WTC11 (cell line): ENCODE measurements at places on chromosomes 7 and 10. TPM values are rescaled to one million over a fixed set of nuclear protein-coding genes. Genes with fewer than 3 reads are reported as not detected.

DNA sequence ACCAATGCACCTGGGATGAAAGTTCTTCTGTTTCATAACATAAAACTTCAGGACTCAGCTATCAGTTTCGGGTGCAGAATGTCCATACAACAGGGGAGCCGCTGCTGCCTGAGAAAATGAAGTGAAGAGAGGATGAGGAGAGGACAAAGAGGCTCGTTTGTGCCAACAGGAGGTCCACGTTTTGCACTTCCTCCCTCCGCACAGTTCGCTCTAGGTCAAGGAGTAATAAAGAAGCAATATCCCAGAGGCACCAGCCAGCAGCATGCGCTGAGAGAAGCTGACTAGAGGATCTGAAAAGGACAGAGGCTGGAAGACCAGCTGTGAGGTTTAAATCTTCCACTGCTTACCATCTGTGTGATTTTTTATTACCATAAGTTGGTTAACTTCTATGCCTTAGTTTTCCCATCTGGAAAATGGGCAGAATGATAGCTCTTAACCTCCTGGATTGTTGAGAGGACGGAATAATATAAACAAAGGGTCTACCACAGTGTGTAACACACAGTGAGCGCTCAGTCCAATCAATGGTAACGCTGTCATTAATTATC lies 709 bp downstream of the GPAM start:
- H3K4me3 ChIP-seq: peak overlapping the region; percentile 95
- peak overlapping the region; percentile 80 for H3K27ac ChIP-seq
- H3K4me1 ChIP-seq: peaks cover 15% of the 10 kb centered on the region
- H3K27me3 ChIP-seq: no peaks in the 10 kb centered on the region
- peaks cover 17% of the 10 kb centered on the region for H3K36me3 ChIP-seq
- no peak for DNase-seq

- no peaks in the 10 kb centered on the region for H3K36me3 ChIP-seq
- no peaks in the 10 kb centered on the region for H3K27me3 ChIP-seq
- H3K4me1 ChIP-seq: peaks cover 7% of the 10 kb centered on the region
- DNase-seq: no peak
- H3K4me3 ChIP-seq: no peak overlapping the region
These were observed 539.6 kb downstream of the CNTNAP2 start for GRCh38 chr7:146655928-146656797.

- H3K36me3 ChIP-seq: no peaks in the 10 kb centered on the region
- peaks cover 3% of the 10 kb centered on the region; the same call in 1 of the 2 replicates for H3K4me1 ChIP-seq
- peak overlapping the region; percentile 76; the same call in 1 of the 2 replicates for H3K27ac ChIP-seq
- no peak for DNase-seq
These were observed 45.4 kb downstream of the CHST3 start for GRCh38 chr10:72009425-72010081.

DNA sequence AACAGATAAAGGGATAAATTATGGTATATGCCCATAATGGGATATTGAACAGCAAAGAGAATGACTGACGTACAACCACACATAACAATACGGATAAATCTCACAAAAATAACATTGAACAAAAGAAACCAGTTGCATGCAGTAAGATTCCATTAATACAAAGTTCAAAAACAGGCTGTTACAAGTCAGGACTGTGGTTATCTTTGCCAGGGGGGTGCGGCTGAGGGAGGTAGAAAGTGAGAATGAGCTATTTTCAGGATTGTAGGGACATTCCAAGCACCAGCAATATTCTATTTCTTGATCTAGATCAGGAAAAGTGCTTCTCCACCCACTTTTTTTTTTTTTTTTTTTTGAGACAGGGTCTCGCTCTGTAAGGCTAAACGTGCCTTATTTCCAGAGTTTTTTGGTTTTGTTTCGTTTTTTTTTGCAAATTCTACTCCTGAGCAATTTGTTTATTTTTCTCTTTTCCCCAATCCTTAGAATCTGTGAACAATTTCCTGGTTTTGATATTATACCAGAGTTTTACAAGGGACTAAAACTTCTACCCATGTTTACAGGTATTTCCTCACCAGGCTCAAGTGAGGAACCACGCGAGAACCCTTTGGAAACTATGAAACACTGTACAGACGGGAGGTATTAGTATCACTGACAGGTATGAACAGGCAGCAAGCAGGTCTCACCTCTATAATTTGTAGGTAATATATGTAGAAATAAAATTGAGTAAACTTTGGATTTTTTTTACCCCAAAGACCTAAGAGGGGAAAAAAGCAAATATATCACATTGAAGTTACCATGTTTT lies 9.9 kb downstream of the SMURF1 start:
- H3K36me3 ChIP-seq: no peaks in the 10 kb centered on the region
- H3K27ac ChIP-seq: no peak overlapping the region
- no peak for DNase-seq
- peaks cover 35% of the 10 kb centered on the region for H3K4me1 ChIP-seq
- H3K27me3 ChIP-seq: no peaks in the 10 kb centered on the region

- peak; percentile 20 for DNase-seq
- H3K27ac ChIP-seq: peak overlapping the region; percentile 75
- no peaks in the 10 kb centered on the region for H3K36me3 ChIP-seq
- peaks cover 47% of the 10 kb centered on the region for H3K4me1 ChIP-seq
- no peaks in the 10 kb centered on the region; the same call in 1 of the 2 replicates for H3K27me3 ChIP-seq
These were observed 76.3 kb upstream of the PRKAR2B start for GRCh38 chr7:106968160-106968559.

DNA sequence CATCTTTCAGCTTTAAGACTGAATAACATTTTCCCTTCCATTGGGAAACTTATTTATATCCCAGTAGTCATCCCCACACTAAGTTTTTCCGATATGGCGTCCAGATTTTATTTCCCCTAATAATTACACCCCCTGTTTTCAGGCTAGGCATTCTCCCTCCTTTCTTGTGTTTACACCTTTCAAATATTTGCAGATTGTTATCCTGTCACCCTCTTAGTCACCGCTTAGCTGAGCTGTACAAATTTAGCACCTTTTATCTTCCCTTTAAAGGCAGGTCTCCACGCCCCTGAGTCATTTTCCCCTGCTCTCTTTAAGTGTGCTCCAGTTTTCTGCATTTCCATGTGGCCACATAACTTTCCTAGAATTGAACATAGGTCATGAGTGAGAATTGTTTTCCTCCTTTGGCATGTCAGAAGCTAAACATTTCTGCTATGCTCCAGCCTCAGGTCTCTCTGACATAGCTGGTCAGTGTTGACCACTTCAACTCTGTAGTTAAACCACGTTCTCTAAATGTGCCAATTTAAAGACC lies 47.4 kb downstream of the LRRC4 start:
- no peak overlapping the region; the same call in 1 of the 2 replicates for H3K27ac ChIP-seq
- peaks cover 7% of the 10 kb centered on the region for H3K36me3 ChIP-seq
- no peak overlapping the region for H3K4me3 ChIP-seq
- DNase-seq: no peak
- no peaks in the 10 kb centered on the region for H3K27me3 ChIP-seq

GRCh38 chr7:93943816-93944540 lies 22.4 kb downstream of the GNG11 start:
- no peak for DNase-seq
- no peak overlapping the region for H3K4me3 ChIP-seq
- H3K4me1 ChIP-seq: no peaks in the 10 kb centered on the region
- no peaks in the 10 kb centered on the region; the same call in 1 of the 2 replicates for H3K27me3 ChIP-seq
- H3K27ac ChIP-seq: no peak overlapping the region

GRCh38 chr7:8143151-8143874 lies 118.7 kb downstream of the ICA1 start:
- H3K36me3 ChIP-seq: no peaks in the 10 kb centered on the region
- H3K4me1 ChIP-seq: peaks cover 30% of the 10 kb centered on the region
- peak overlapping the region; percentile 67; the same call in 1 of the 2 replicates for H3K27ac ChIP-seq
- H3K27me3 ChIP-seq: no peaks in the 10 kb centered on the region
- no peak overlapping the region for H3K4me3 ChIP-seq

DNA sequence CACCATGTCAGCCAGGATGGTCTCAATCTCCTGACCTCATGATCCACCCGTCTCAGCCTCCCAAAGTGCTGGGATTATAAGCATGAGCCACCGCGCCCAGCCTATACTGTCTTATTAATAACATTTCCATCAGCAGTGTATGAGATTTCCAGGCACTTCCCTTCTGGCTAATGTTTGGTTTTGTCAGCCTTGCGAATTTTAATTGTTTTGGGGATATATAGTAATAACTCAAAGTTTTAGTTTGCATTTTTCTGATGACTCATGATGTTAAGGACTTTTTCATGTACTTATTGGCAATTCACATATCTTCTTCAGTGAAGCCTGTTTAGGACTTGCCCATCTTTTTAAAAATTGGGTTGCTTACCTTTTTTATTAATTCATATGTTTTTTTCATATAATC lies 76.0 kb downstream of the TMEM270 start:
- H3K27me3 ChIP-seq: peaks cover 5% of the 10 kb centered on the region
- H3K27ac ChIP-seq: no peak overlapping the region
- H3K4me1 ChIP-seq: no peaks in the 10 kb centered on the region
- DNase-seq: no peak

GRCh38 chr7:100211342-100211780 lies 8.4 kb upstream of the PVRIG start:
- H3K27me3 ChIP-seq: peaks cover 88% of the 10 kb centered on the region
- H3K36me3 ChIP-seq: no peaks in the 10 kb centered on the region
- peaks cover 7% of the 10 kb centered on the region; the same call in 1 of the 2 replicates for H3K4me1 ChIP-seq
- H3K27ac ChIP-seq: no peak overlapping the region
- DNase-seq: no peak

The CPN1 gene
- total RNA-seq: 0.42 to 0.69 TPM (median 0.66 TPM) in 3 replicates

The ZNF277 gene
- 18.3 to 22.5 TPM (median 20.6 TPM) in 3 replicates for total RNA-seq

The PDE6C gene
- total RNA-seq: not detected in 3 replicates

The LMTK2 gene
- 23.0 to 25.5 TPM (median 24.3 TPM) in 3 replicates for total RNA-seq
